ENCODE measurements at places on chromosomes 1 and 21. TPM values are rescaled to one million over a fixed set of nuclear protein-coding genes. Genes with fewer than 3 reads are reported as not detected.
A peak's percentile ranks its signal among the peaks of the same experiment; 100 is the strongest.

GRCh38 chr21:30058928-30059327, 107.7 kb downstream of the CLDN17 start:
- no peaks in the 10 kb centered on the region for H3K27me3 ChIP-seq
- H3K27ac ChIP-seq, result no peak overlapping the region
- no peak overlapping the region for H3K4me3 ChIP-seq

GRCh38 chr1:225581186-225581585, 71.7 kb downstream of the ENAH start:
- DNase-seq, result no peak
- no peaks in the 10 kb centered on the region for H3K27me3 ChIP-seq
- H3K27ac ChIP-seq, result no peak overlapping the region
- H3K4me3 ChIP-seq, result no peak overlapping the region

GRCh38 chr1:67919274-67920072, 86.2 kb upstream of the GNG12 start:
- H3K27me3 ChIP-seq, result no peaks in the 10 kb centered on the region
- no peak for DNase-seq
- no peaks in the 10 kb centered on the region for H3K4me1 ChIP-seq
- no peaks in the 10 kb centered on the region for H3K36me3 ChIP-seq

DNA sequence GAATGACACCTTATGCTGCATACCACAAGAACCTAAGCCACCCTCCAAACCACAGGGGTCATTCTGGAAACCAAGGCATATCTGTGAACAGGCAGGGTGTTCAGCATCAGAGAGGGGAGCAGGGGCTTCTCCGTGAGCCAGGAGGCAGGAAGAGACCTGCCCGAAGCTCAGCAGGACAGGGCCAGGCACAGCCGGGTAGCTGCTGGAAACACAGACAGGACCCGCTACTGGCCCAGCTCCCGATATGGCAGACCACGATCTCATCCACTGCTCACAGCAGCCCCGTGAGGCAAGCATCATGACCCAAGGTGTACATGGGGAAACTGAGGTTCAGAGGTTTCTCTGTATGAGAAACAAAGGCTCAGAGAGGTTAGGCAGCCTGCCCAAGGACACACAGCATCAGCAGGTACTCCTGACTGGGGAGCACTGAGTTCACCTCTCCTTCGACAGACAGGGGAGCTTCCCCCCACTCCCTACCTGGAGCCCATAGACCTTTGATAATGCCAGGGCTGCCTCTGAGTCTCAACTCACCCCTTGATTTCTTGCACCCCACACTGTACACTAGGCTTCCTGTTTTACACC, 317.7 kb downstream of the MATN1 start:
- H3K27me3 ChIP-seq, result no peaks in the 10 kb centered on the region
- H3K36me3 ChIP-seq, result no peaks in the 10 kb centered on the region
- H3K4me3 ChIP-seq, result no peak overlapping the region
- no peak for DNase-seq
- H3K4me1 ChIP-seq, result peaks cover 11% of the 10 kb centered on the region
- H3K27ac ChIP-seq, result no peak overlapping the region

- H3K4me3 ChIP-seq, result no peak overlapping the region
- no peak overlapping the region for H3K27ac ChIP-seq
- H3K4me1 ChIP-seq, result peaks cover 8% of the 10 kb centered on the region
- no peaks in the 10 kb centered on the region for H3K36me3 ChIP-seq
Observed at GRCh38 chr1:179007233-179007632, 18.5 kb upstream of the FAM20B start.

DNA sequence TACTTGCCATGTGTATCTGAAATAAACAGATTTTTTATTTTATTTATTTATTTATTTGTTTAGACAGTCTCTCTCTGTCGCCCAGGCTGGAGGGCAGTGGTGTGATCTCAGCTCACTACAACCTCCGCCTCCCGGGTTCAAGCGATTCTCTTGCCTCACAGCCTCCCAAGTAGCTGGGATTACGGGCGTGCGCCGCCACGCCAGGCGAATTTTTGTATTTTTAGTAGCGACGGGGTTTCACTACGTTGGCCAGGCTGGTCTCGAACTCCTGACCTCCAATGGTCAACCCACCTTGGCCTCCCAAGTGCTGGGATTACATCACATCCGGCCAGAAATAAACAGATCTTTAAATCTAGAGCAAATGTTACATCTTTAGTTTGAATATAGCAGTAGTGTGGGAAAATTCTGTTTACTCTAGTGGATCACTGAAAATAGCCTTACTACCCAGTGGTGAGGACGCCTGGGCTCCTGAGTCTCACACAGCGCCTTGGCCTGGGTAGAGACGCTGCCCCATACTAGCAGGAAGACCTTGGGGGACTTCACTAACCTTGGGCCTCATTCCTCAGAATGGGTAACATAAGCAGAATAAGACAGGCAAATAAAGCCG, 709 bp downstream of the GART start:
- DNase-seq, result no peak
- peaks cover 7% of the 10 kb centered on the region for H3K36me3 ChIP-seq
- peak overlapping the region; percentile 100 for H3K27ac ChIP-seq
- no peaks in the 10 kb centered on the region for H3K27me3 ChIP-seq
- peaks cover 7% of the 10 kb centered on the region for H3K4me1 ChIP-seq
- H3K4me3 ChIP-seq, result peak overlapping the region; percentile 98

Gene ERRFI1
- 65.1 TPM for total RNA-seq

Gene BGLAP
- total RNA-seq, result 1.5 TPM

Data from spinal cord (tissue), 10 donors.